ENCODE measurements at places on chromosomes 7 and 10.

- DNase-seq, result no peak
Observed at GRCh38 chr7:90824386-90825307, 228.5 kb downstream of the CDK14 start.

DNA sequence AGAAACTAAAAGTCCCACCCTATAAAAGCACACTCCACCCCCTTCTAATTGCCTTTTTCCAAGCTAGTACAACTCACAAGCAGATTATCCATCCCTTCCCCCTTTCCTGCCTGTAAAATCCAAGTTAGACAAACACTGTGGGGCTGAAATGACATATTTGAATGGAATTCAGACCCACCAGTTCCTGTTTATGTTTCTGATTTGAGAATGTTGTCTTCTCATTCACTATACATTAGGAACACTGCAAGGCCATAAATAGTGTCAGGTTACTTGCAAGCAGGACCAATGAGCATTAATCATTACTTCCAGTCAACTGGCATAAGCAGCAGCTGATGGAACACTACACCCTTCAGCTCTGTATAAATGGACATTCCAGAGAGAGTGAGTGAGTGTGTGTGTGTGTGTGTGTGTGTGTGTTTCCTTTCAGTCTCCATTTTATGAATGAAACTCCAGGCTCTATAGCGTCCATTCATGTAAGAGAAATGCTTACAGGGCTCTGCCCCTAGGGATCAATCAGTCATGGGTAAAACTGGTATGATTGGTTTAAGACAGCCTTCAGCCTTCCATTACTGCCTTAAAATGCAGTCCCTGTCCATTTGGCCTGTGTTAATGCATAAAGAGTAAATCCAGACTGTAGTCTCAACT lies 69.3 kb downstream of the ETV1 start:
- DNase-seq, result peak; percentile 89

DNA sequence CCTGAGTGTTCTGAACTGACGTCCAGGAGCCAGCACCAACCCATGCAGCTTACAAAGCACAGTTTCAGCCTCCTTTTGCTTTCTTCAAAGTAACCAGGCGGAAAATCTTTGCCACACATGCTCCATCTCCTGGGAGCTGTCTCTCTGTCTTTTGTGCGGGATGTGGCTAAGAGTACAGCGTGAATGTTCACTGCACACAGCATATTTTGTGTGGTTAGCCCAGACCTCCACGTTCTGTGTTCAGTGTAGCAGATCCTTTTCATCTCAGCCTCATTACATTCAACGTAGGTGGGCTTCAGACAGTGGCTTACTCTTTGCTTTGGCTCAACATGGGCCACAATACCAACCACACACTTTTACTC lies 200.8 kb downstream of the TNS3 start:
- DNase-seq, result no peak

- peak; percentile 86 for DNase-seq
Observed at GRCh38 chr7:85184599-85185423, 2.0 kb downstream of the SEMA3D start.

- DNase-seq, result no peak
Observed at GRCh38 chr10:127982601-127983000, 75.7 kb downstream of the PTPRE start.

- no peak for DNase-seq
Observed at GRCh38 chr10:13970957-13971353, 359.8 kb downstream of the FRMD4A start.

- DNase-seq, result no peak
Observed at GRCh38 chr10:80196950-80197315, 8.4 kb downstream of the ANXA11 start.

GRCh38 chr10:76576276-76576962 lies 1061.2 kb downstream of the KCNMA1 start:
- DNase-seq, result no peak

Measured in osteocyte (in vitro differentiated cells).